Vagina (tissue), 2 donors: ENCODE measurements at places on chromosomes 16 and 17. TPM values are rescaled to one million over a fixed set of nuclear protein-coding genes. Genes with fewer than 3 reads are reported as not detected.
A peak's percentile ranks its signal among the peaks of the same experiment; 100 is the strongest.

DNA sequence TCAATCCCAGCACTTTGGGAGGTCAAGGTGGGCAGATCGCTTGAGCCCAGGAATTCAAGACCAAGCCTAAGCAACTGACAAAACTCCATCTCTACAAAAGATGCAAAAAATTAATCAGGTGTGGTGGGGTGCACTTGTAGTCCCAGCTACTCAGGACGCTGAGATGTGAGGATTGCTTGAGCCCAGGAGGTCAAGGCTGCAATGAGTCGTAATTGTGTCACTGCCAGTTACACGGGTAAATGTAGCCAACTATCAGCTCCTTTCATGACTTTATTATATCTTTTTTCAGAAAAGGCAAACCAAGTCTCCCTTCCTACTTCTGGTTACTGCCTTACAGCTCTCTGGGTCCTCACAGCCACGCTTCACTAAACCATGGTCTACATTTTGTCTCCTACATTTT, 4.0 kb downstream of the SDF2 start:
- H3K36me3 ChIP-seq = no peaks in the 10 kb centered on the region
- no peak for DNase-seq
- no peaks in the 10 kb centered on the region for H3K27me3 ChIP-seq

Gene WIPI1
- total RNA-seq = 37.3 TPM

Gene DRC3
- 0.74 TPM for total RNA-seq

DNA sequence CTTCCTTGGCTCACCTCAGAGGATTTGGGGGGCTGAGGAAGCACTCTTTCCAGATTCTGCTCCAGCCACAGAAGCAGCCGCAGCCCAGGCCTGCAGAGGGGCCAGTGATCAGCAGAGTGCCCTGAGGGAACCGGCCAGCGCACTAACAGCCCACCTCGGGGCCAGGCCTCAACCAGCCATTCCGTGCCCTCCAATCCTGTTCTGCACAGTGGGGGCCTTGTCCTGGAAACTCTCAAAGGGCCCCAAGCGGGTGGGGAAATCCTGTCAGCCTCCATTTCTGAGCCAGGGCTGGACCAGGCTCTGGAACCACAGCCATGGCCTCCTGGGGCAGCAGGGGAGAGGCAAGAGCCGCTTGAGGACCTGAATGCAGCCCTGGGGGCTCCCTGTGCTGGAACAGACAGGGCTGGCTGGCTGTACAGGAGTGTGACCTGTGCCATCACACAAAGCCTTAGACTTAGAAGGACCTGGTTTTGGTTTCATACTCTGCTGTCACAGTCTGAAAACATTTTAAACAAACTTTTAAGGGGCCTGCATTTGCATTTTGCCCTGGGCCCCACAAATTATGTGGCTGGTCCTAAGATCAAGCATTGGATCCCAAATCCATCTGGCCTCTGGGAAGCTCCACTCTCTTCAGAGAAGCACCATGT, 10.0 kb downstream of the CNGB1 start:
- no peak for DNase-seq
- H3K4me3 ChIP-seq = no peak overlapping the region
- no peak overlapping the region for H3K27ac ChIP-seq

GRCh38 chr16:68264128-68265077, at the start of gene SLC7A6:
Gene SLC7A6, plus strand, starts transcription at chr16:68264526. Its CDS starts 10,201 bp downstream, at chr16:68274727.
- no peak for DNase-seq
- peak within 1 kb of the TSS; percentile 71 for H3K4me3 ChIP-seq

Gene GP1BA
- total RNA-seq = not detected

Gene ABCA8
- total RNA-seq = 75.9 TPM

Gene BAIAP3
- total RNA-seq = 4.2 TPM

DNA sequence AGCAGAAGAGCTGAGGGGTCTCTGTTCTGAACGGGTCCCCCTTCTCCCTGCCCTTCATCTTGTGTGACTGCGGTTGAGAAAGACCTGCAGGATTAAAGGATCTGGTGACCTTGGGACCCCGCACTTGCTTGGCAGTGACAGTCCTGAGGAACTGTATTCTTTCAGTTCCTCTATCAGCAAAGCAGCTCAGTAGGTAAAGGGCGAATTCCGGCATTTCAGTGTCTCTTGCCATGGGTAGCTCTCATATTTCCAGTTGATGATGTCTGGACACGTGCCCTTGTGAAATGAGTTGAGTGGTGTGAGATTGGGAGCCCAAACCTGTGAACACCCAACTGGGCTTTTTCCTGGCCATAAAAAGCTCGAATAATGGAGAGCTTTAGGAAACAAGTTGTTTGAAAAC, 135.7 kb downstream of the PRKCA start:
- no peaks in the 10 kb centered on the region for H3K27me3 ChIP-seq
- no peak for DNase-seq
- no peak overlapping the region for H3K27ac ChIP-seq
- peaks cover 9% of the 10 kb centered on the region for H3K4me1 ChIP-seq
- no peaks in the 10 kb centered on the region for H3K36me3 ChIP-seq

DNA sequence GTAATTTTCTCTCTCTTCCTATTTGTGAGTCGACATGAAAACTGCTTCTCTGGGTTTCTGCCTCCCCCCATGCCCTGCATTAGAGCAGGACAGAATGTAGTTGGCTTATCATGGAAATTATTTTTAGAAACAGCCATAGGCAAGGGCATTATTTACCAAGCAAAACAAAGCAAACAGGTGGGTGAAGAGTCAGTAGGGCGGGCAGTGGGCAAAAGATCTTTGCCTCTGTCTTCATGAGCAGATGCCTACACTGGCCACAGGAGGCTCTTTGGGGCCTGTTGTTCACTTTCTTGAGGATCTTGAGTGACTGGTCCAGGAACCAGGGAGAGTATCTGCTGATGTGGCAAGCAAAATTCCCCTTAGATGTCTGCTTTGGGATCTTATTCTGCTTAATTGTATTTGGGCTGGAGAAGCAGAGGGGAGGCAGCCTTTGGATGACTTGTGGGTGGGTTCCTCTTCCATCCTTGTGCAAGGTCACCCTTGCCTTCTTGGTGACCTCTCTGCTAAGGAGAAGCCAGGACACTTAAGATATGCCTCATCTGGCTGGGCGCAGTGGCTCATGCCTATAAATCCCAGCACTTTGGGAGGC, 42.5 kb upstream of the CLEC19A start:
- no peaks in the 10 kb centered on the region for H3K4me1 ChIP-seq
- H3K27ac ChIP-seq = no peak overlapping the region
- no peaks in the 10 kb centered on the region for H3K27me3 ChIP-seq
- no peaks in the 10 kb centered on the region for H3K36me3 ChIP-seq

Gene DPEP3
- total RNA-seq = not detected

- H3K36me3 ChIP-seq = no peaks in the 10 kb centered on the region
- peak within 1 kb of the TSS; percentile 84 for H3K27ac ChIP-seq
- peak within 1 kb of the TSS; percentile 70 for H3K4me3 ChIP-seq
- DNase-seq = no peak
Observed at GRCh38 chr16:720990-721764, at the start of gene ANTKMT. Gene ANTKMT, plus strand, starts transcription at chr16:721146. Its CDS starts 129 bp downstream, at chr16:721275.
